Brain microvascular endothelial cell (primary cell): ENCODE measurements at places on chromosomes 3 and 15.

DNA sequence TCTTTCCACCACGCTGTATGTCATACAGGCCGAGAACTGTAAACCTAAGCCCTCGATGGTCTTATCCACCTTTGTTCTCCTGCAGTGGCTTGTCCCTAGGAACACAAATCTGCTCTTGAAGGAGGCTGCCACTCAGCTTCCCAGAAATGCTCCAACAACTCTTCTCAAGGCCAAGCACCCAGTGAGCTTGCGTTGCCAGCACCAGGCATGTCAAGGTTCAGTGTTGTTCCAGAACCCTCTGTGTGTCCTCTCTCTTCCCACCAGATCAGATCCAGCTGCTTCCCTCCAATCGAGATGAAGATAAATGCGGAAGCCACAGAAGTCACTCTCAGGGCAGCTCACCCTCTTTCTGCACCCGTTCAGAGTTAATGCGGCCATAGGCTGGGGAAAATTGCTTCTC lies 11.3 kb upstream of the MYZAP start:
- DNase-seq = no peak

- no peak for DNase-seq
Measured at GRCh38 chr3:184097556-184097955, 692 bp downstream of the HTR3E start.

GRCh38 chr3:9957214-9957613 lies 5.0 kb upstream of the PRRT3 start:
- no peak for DNase-seq

GRCh38 chr3:144480416-144480919 lies 508.8 kb downstream of the DIPK2A start:
- DNase-seq = no peak

- DNase-seq = no peak
Measured at GRCh38 chr15:68560501-68561113, 18.2 kb upstream of the CORO2B start.

DNA sequence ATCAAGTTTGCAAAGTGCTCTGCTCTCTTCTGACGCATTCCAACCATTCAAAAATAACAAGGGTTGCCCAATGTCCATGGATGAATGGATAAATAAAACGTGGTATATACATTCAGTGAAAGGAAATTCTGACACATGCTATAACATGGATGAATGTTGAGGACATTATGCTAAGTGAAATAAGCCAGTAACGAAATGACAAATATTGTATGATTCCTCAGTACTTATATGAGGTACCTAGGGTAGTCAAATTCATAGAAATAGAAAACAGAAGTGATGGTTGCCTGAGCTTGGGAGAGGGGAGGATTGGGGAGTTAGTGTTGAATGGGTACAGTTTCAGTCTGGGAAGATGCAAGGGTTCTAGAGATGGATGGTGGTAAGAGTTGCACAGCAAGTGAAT lies 33.9 kb downstream of the SH3BP5 start:
- DNase-seq = no peak

- no peak for DNase-seq
Measured at GRCh38 chr3:167493244-167493643, 19.4 kb upstream of the SERPINI2 start.

DNA sequence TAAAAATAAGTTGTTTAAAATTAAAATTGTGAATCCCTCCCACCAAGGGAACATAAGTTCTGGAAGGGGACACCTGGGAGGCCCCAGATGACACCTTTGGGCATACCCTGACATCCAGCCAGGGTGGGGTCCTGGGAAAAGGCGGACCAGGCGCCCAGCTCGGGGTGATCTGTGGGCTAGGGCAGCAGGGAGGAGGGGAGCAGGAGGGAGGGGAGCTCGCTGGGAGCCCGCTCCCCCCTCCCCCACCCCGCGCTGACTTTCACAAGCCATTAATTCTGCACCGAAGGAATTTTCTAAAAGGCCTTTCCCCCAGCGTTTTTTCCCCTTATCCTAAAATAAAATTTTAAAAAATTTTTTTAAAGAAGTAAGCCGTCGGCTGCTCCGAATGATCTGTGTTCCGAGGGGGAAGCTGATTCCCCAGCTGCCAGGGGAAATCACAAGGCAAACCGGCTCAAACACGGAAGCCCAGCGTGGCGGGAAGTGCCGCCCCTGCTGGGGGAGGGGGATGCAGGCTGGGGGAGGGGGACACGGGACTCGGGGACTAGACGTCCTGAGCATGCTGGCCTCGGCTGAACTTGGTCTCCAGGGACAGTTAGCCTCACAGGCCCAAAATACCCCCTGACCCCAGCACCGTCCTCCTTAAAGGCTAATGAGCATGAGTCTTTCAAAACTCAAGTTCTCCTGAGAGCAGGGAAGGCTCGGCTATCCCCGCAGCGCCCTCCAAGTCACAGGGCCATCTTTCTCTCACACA lies 13.9 kb downstream of the PLXND1 start:
- DNase-seq = no peak

DNA sequence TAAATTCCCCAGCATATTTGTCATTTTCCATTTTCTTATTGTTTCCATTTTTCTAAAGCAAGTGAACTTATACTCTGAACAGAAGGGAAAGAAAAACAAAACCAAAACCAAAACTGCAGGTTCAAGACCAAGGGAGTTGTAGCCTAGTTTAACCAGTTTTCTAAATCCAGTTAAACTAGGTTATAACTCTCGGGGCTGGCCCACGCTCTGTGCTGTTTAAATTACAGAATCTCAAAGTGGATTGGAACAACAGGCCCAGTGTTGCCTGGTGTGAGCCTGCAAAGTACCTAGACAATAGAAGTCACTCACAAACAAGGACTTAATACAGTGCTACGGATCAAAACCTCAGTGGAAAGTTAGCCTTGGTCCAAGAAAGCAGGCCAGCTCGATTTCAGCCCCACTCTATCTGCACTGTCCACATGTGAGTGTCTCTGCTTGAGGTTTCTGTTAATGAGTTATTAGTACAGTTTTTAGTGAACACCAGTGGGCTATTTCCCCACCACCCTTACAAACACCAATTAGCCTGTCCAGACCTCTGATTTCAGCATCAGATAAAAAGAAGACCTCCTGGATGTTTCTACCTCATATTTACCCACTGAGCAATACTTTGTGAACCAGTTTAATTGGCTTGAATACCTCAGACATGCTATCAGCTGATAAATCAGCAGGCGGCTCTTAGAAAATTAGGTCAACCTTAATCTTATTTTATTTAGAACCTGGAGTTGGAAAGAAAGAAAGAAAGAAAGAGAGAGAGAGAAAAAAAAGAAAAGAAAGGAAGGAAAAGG lies 93.8 kb upstream of the PDZRN3 start:
- DNase-seq = no peak

- DNase-seq = no peak
Measured at GRCh38 chr15:62352817-62353216, 187.7 kb upstream of the C2CD4B start.

DNA sequence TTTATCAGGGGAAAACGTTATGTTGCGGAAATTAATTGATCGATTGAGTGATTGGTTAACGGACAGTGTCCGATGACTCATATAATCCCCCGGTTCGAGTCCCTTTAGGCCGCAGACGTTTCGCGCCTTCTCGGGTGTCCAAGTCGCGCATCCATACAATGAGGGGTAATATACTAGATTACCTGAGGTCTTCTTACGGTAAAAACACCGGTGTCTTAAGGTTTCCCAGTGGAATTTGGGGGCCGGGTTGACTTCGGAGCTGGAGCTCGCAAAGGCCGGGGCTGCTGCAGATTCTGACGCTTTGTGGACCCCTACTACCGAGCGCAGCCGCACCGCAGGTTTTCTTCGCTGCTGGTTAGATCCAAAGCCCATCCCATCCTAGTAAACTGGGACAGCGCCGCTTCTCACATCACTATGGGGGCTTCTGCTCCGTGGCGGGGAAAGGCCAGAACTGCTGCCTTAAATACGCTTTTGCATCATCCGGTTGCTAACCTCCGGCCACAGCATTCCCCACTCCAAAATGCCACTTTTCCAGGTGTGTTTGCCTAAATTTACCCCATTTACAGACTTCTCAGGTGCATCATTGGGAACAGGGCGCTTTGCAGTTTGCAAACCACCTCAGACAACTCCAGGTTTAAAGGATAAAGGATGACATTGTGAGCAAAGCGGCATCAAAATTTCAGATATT lies 858 bp upstream of the SACM1L start:
- DNase-seq = no peak

DNA sequence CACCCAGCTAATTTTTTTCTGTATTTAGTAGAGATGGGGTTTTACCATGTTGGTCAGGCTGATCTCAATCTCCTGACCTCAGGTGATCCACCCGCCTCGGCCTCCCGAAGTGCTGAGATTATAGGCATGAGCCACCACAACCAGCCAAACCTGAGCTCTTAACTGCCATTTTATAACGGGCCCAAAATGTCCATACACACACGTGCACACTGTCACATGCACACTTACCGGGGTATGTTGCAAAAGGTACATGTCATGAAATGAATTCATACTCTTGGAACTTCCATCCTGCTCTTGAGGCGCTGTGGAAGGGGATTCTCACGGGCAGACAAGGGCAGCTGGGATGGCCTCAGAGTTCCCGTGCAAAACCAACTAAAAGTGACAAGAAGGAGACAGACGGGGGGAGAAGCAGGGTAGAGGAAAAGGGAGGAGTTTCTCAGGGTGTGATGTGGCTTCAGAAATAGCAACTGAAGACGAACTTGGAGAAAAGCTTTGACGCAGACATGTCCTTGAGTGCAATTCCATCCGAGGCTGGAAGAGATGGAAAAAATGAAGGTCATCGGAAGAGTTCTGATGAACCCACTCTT lies 110.9 kb downstream of the BDH1 start:
- DNase-seq = no peak

DNA sequence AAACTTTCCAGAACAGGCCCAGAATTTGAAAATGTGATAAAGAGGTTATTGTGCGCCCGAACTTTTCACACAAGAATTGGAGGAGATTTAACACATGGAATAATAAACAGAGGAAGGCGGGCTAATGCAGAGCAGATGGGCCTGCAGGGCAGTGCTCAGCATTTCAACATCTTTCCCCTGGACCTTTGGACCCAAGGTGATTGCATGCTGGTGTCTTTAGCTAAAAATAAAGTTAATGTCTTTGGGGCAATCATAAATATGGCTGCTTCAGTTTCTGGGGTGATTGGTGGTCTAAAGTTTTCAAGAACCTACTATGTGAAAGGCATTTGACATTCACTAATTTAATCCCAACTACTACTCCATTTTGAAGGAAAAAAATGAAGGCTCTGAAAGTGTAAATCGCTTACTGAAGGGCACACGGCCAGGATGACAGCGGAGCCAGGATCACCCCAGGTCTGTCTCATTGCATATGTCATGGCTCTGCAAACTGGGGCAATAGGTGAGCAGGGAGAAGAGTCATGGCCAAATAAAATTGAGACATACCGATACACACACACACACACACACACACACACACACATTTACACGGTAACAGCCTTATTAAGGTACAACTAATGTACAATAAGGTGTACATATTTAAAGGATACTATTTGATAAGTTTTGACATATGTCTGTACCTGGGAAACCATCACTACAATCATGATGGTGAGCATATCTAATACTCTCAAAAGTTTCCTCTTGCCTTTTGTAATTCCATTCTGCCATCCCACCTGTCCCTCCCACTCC lies 243.1 kb upstream of the LRRFIP2 start:
- no peak for DNase-seq

- no peak for DNase-seq
Measured at GRCh38 chr3:141391298-141391990, 23.1 kb downstream of the ZBTB38 start.

DNA sequence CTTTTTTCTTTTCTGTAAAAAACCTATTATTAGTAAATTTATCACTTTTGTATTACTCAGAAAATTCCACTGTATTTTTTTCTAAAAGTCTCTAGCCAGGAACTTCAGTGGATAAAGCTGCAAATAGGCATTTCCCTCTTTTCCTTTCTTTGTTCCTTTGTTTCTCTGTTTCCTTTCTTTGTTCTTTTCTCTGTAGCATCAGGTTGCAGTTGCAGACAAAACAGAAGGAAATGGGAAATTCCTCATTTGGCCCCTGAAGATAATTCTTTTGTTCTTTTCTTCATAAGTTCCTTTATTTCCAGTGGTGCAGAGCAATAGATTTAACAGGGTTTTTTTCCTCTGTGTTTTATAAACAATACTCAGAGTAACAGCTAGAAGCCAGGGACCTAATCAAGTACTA lies 416.5 kb downstream of the TBL1XR1 start:
- no peak for DNase-seq

DNA sequence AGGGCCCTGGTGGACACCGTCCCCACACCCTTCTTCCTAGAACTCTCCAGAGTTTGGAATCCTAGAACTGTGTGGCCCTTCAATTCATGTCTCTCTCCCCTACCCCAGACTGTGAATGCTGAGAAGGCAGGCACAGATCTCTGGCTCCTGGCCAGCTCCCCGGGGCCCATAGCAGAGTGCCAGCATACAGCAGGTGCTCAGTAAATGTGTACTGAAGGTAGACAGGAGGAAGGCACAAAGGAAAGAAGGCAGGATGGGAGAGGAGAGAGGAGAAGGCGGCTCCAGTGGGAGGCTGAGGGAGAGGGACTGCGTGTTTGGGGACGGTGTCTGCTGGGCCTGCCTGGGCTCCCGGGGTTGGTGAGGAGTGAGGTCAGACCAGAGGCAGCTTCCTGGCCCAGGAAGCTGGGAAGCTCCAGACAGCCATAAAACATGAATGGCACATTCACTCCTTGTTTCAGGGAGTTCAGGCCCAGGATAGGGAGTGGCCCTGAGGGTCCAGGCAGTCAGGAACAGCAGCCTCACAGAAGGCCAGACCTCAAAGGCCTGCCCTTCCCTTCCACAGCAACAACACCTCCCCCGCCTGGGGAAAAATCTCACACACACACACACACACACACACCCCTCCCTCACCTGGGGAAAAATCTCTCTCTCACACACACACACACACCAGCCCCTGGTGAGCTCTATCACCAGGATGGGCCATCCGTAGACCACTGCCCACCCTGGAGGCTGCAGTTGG lies 137.1 kb upstream of the PRR20G start:
- no peak for DNase-seq

- no peak for DNase-seq
Measured at GRCh38 chr3:182618085-182618732, 175.1 kb upstream of the ATP11B start.

DNA sequence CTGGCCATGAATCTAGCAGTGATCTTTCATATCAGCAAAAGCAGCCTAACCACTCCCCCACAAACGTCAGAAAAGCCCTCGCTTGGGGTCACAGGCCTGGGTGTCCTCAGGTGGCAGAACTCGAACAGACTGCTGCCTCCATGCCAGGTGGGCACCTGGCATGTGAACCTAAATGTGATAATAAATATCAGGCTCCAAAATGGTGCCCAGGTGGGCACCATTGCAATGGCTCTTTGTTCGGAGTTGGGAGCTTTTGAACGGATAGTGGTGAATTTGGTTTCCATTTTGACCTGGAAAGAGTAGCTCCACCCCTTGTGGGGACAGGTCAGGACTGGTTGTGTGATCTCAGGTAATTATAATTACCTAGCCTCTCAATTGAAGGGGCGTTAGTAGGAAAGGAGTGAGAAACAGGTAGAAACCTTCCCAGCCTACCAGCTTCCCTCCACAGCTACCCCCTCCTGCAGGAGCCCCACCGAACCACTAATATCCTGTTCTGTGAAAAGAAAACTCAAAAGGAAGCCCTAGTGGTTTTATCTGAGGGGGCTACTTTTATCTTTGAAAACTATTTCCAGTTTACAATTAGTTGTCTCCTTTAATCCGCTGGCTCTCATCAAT lies 18.1 kb downstream of the MYO1E start:
- DNase-seq = no peak

- peak; percentile 31 for DNase-seq
Measured at GRCh38 chr15:62809115-62809967, 233.2 kb upstream of the TPM1 start.

- DNase-seq = peak; percentile 41
Measured at GRCh38 chr15:41971089-41971894, 1.1 kb downstream of the EHD4 start.
